ENCODE measurements at places on chromosomes 4 and X.

- DNase-seq: no peak
Measured at GRCh38 chrX:140580478-140580877, 75.6 kb upstream of the SOX3 start.

DNA sequence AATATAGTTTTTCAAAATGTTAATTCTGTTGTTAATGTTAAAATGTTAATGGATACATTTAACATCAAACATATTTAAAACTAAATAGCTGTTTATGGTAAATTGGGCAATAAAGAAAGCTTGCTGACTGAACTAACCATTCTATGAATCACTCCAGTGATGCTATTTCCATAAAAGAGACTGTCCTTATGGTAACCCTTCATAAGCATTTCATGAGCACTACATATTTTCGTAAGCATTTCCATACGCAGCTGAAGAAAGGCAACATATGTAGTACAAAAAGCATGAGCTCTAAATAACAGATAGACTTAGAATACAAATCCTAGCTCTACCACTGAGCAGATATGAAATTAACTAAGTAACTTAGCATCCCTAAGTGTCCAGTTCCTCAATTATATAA is 188.9 kb downstream of the COL25A1 start:
- DNase-seq: no peak

GRCh38 chrX:103878466-103879122 is 46.5 kb upstream of the RAB9B start:
- peak; percentile 35 for DNase-seq

DNA sequence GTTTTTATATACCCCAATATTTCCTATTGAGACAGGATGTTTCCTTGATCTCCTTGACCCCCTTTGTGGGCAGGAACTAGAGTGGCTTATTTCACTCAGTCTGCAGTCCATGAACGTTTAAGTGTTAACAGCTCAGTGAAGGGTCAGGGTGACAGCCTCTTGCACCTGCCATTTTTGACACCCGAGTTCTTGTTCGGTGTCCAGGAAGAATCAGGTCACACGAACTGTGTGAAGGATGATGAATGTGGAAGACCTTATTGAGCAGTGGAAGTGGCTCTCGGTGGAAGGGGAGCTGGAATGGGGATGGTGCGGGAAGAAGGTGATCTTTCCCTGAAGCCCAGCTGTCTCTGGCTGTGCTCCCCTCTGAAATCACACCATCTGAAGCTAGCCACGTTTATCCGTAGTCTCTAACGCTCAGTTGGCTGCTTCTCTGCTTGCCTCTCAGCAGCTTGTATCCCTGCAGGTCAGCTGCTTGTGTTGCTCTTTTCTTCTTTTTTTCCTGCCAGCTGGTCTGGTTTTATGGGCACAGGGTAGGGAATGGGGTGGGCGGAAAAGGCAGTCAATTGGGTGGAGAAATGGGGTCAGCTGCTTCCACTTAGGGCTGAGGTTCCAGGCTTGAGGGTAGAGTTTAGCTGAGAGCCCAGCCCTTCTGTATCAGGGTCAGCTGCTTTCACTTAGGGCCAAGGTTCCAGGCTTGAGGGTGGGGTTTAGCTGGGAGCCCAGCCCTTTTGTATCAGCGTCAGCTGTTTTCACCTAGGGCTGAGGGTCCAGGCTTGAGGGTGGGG is 29.0 kb upstream of the CCNG2 start:
- DNase-seq: no peak

- DNase-seq: no peak
Measured at GRCh38 chr4:54386693-54387092, 157.6 kb downstream of the PDGFRA start.

DNA sequence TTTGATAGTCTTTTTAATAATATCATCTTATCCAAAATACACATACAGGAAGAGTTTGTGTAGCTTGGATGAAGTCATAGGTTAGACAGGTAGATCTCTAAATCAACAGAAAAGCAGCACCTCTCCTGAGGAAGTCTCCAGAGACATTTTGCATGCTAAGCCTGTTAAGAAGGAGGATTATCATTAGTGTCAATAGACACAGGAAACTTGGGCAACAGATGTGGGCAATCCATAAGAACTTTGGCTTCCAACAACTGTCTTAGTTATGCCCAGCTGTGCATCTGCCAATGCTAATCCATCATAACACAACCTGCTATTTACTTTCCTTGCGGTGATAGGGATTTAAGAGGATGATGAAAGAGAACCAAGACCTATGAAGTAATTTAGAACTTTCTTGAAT is 1052.6 kb downstream of the RPA4 start:
- no peak for DNase-seq

DNA sequence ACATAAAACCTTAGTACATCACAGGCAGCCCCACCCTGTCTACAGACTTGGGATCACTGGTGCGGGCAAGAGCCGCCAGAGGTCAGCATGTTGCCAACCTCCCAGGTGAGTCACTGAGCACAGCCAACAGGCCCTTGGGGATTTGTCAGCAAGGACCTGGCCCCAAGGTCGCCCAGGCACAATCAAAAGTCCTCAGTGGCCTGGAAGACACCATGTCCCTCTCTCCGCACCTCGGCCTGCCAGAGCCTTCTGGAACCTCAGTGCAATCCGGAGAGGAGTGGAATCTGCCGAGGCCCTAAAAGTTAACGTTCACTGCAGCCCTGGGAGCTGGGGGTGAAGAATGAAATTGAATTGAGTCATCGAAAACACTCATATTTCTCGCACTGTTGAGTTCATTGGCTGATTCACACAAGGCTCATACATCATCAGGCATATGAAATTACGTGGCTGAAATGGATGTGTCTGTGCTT is 74.3 kb downstream of the WFS1 start:
- DNase-seq: peak; percentile 64

- DNase-seq: no peak
Measured at GRCh38 chrX:151488677-151489076, 74.8 kb upstream of the PASD1 start.

DNA sequence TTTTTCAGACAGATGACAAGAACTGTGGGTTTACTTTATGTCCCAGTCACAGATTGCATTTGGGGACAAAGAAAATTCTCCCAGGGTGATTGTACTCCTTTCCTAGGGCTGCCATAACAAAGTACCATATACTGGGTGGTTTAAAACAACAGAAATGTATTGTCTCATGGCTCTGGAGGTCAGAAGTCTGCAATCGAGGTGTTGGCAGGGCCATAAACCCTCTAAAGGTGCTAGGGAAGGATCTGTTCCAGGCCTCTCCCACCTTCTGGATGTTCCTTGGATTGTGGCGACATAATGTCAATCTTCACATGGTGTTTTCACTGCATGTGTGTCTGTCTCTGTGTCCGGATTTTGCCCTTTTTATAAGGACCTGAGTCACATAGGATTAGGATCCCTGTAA is 12.3 kb downstream of the GEMIN8 start:
- DNase-seq: no peak

DNA sequence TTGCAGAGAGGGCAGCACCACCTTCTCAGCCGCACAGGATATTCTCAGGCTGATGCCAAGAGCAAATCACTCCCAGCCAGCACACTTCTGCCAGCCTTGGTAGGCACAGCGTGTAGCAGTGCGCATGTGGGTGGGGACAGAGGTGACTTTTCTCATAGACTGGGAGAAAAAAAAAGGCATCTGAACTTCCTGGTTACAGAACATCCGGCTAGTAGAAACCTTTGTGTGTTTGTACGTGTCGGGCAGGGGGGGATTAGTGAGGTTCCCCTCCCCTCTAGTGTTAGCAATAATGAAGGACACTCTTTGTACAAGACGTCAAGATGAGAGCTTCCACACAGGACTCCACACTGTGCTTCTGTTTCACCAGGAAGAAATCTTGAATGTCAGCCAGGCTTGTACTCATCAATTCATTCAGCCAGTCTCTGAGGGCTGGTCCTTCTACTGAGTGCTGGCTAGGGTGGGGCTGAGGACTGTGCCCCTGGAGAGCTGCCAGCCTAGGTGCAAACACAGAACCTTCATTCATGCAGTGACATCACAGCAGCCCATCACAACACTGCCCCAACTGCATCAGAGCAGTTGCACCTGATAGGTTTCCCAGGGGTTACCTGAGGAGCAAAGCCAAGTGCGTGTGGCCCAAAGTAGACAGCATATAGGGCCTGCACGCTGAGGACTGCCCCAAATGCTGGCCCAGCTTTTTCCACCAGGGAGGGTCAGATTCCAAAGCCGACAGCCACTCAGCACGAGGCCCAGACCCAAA is 34.7 kb downstream of the SLC25A5 start:
- DNase-seq: peak; percentile 47

- no peak for DNase-seq
Measured at GRCh38 chr4:22477136-22477812, 38.6 kb downstream of the ADGRA3 start.

DNA sequence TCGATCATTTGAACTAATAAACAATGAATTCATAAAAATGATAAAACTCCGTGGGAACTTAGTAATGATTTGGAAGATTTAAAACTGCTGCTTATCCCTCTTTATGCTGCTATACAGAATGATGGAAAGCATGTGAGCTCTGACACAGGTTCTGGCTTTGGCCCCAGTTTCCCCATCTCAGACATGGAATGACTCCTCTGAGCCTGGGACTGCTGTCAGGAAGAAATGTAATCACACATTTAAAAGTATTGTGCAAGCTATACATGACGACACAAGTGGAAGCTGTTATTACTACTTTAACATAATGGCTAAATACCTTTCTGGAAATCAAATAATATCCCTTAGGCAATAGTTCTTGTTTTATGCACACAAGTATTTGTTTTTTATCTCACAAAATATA is 161.7 kb downstream of the DCHS2 start:
- DNase-seq: peak; percentile 60

DNA sequence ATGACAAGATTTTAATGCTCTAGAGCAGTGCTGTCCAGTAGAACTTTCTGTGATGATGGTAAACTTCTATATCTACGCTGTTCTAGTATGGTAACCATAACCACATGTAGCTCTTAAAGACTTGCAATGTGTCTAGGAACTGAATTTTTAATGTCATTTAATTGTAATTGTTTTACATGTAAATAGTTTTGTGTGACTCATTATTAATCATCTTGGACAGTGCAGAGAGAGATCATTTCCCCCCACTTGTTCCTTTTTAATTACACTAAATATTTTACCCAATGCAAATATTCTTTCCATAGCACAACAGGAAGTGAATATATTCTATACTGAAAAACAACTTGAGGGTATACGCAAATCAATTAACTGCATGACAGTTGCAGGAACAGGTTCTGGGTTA is 5.8 kb downstream of the ATG4A start:
- DNase-seq: no peak

DNA sequence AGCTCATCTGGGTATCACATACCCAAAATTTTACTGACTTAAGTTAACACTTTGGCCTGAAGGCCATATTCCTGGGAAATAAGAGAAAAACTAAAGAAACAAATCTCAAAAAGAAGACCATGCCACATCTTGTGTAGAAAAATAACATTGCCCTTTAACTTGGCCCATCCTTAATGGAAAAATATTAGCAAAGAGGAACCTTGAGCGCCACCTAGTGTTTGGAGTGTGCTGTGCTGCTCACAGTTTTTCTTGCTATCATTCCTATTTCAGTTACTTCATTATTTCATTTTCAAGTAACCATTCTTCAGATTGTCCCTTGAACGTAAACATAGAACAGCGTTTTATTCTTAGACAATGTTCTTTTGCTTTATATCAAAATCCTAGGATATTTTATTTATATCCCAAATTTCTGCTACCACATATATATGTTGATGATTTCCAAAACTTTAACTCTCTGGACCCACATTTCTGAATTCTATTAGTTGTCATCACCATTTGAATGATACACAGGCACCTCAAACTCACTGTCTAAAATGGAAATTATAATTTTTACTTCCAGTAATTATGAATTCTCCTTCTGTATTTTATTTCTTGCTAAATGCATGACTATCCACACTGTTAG is 999.0 kb upstream of the ADGRL3 start:
- DNase-seq: peak; percentile 23

DNA sequence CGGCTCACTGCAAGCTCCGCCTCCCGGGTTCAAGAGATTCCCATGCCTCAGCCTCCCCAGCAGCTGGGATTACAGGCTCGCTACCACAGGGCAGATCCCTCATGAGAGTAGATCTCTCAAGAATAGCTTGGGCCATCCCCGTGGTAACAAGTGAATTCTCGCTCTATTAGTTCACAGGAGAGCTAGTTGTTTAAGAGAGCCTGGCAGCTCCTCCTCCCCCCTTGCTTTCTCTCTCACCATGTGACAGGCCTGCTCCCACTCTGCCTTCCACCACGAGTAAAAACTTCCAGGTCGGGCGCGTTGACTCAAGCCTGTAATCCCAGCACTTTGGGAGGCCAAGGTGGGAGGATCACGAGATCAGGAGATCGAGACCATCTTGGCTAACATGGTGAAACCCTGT is 30.3 kb upstream of the LAP3 start:
- DNase-seq: no peak

DNA sequence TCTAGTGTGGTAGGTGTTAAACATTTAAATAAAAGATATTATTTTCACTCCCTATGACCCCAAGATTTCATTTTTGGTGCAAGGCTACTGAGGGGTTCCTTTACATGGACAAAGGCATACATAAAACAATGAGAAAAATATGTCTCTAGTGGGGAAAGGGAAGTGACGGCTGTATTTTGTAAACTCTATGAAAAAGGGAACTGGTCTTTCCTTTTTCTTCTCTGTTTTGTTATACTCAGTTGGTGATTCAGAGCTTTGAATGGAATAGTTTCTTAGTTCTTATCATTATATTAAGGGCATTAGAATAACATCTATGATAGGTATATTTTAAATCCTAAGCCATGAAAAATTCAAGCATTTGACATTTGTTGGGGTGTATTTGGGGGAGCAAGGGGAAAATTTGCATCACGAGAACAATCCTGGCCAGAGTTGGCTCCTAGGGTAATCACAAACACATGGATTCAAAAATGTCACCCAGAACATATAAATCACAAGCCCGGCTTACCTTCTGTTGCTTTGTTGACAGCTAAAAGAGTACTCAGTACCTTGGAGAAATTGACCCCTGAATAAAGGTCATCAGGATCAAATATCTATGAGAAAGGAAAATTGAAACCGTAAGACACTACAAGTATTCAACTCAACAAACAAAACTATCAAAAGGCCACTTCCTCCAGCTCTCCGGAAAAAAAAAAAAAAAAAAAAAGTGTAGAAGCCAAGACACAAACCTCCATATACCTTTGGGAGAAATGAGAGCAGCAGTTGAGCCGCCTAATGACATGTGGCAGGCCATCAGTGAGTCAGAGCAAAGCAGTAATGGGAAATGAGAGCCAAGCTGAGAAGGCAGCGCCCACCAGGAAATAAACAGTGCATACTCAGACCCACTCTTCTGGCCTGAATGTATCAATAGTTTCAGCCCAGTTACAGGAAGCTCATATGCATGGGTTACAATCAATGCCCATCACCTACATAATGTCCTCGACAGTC is 33.4 kb downstream of the ARHGEF6 start:
- DNase-seq: no peak

DNA sequence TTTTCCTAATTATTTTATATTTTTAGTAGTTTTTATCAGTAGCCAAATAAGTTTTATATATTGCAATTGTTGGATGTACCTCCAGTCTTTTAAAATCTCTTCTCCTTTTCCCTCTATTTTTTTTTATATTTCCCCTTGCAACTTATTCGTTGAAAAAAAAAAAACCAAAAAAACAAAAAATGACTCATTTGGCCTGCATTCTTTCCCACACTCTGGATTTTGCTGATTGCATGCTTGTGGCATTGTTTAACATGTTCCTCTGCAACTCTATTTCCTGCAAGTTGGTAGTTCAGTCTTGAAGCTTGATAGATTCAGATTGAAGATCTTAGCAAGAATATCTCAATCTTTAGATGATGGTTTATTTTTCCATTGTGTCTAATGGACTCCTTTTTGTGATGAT is 260.6 kb upstream of the BOD1L1 start:
- DNase-seq: peak; percentile 53
